ENCODE measurements at places on chromosomes 2 and 18.

DNA sequence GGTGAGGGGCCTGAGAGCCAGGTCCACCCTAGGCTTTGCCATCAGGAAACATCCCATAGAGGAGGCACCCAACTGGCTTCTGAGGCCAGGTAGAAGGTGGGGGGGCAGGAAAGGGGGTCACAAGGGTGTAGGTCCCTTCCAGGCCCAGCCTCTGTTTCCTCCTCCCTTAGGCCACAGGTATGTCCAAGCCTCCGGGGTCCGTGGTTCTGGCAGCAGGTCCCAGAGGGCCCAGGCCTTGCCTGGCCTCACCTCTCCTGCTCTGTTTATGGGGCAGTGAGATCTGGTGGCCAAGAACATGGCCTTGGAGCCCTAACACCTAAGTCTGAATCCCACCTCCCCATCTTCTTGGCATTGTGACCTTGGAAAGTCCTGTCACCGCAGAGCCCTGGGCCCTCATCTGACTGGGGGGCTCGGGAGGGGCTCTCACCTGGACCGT, 21.6 kb upstream of the GPR17 start:
- peak; percentile 60 for DNase-seq

DNA sequence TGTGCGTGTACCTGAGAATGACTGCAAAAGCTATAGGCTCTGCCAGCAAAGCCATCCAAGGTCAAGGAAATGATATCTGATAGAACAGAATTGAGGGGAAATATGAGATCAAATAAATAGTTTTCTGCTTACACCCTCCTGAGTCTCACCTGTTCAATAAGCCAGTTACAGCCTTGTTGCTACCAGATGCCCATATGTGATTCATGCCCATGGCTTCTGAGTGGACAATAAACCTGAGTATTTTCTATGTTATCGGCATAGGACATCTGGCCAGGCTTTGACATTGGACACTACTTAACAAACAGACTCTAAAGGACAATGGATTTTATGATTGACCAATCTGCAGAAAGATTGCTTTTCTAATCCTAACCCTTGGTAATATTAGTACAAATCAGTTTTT, 297.9 kb downstream of the LRATD1 start:
- DNase-seq: no peak

DNA sequence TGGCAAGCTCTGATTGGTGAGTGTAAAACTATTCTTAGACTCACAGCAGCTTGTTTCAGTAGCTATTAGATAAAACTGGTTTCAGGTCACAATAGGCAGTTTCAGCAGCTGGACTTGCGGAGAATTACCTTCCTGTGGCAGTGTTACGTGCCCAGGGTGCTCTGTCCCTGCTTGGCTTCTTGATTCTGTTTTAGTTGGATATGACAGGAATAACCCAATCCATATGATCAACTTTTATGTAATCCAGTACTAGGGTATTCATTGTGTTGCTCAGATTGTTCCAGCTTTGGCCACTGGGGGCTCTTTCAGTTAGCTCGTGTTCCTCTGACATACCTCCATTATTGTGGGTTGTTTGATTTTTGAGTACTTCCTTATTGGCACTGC, 43.1 kb downstream of the INPP4A start:
- no peak for DNase-seq

- DNase-seq: no peak
Measured at GRCh38 chr18:69820538-69820937, 127.1 kb downstream of the CD226 start.

- DNase-seq: no peak
Measured at GRCh38 chr2:3654011-3654410, 4.0 kb upstream of the ALLC start.

GRCh38 chr18:13485182-13485581, 241.2 kb downstream of the FAM210A start:
- DNase-seq: no peak

- DNase-seq: no peak
Measured at GRCh38 chr2:42026272-42026671, 21.5 kb upstream of the PKDCC start.

DNA sequence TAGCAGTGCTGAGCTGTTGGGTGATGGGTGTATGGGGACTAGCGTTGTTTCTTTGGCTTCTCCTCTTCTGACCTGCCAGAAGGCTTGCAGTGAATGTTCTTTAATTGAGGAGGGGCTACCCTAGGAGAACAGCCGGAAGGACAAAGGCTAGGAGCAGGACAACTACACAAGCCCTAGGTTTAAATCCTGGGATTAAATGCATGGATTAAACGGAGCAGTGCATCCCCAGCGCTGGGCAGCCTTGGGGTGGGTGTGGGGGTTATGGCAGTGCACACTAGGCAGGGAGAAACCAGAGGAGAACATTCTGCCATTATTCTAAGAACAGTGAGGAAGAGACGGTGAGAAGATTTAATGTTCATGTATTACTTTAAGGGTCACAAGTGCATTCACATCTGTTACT, 86.4 kb upstream of the MCFD2 start:
- no peak for DNase-seq

GRCh38 chr18:3411854-3412268, 38.1 kb upstream of the TGIF1 start:
- no peak for DNase-seq

DNA sequence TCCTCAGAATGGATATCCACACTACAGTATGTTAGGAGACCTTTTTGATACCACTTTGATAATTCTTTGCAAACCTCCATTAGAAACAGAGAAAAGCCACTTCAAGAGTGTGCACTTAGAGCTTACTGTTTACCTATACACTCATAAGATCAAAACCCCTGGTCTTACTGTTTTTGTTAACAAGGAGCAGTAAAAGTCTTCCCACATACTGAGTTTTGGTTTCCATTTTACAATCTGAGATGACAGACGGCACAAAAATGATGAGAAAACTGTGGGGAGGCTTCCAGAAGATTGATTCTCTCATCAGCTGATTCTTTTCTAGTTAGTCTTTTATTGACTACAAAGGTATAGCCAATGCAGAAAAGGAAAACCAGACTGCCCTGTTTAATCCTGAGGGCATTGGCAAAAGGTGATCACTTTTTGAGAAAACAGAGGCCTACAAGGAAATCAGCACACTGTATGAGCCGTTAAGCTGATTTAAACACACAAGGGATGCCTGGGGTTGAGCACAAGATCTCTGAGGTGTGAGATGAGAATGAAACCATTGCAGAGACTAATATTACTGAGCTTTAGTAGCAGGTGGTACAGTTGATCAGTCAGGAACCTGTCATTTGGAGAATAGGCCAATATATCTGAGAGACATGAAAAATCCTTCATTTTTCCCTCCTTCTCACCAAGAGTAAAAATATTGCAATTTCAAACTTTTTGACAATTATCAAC, 368.6 kb downstream of the GRB14 start:
- no peak for DNase-seq

DNA sequence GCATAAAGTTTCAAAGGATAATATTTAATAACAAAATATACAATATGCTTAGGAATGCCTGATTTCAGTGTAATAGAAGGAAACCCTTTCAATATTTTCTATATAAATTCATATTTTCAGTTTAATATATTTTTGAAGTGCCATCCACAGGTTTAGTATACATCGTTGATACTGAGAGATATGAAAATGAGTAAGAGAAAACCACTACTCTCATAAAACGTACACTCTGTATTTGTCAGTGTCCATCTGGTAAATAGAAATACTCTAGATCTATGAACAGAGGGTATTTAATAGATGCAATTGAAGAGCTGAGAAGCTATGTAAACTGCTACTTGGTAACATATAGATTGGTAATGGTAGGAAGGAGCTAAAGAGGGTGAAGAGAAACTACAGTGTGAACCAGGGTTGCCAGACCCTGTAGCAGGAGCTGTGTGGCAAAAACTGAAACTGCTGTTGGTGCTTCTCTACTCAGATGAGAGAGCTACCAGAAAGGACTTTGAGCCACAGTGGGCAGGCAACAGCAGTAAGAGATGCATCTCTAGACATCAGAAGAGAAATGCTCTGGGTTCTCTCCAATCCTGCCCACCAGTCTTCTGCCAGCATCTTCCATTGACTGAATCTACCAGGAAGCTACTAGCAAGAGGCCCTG, 187.4 kb downstream of the CCDC102B start:
- no peak for DNase-seq

GRCh38 chr2:10348891-10349290, 46.2 kb downstream of the HPCAL1 start:
- DNase-seq: no peak

Data from ascending aorta (tissue), 2 donors.